ENCODE measurements at places on chromosomes 3 and 15.

- DNase-seq = no peak
Measured at GRCh38 chr15:39084674-39085530, 496.0 kb upstream of the THBS1 start.

DNA sequence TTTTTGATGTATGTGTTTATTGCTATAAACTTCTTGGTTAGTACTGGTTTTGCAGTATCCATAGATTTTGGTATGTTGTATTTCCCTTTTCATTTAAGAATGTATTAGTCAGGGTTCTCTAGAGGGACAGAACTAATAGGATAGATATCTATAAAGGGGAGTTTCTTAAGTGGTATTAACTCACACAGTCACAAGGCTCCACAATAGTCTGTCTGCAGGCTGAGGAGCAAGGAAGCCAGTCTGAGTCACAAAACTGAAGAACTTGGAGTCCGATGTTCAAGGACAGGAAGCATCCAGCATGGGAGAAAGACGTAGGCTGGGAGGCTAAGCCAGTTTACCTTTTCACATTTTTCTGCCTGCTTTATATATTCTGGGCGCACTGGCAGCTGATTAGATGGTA, 8.4 kb downstream of the ARL6 start:
- no peak for DNase-seq

DNA sequence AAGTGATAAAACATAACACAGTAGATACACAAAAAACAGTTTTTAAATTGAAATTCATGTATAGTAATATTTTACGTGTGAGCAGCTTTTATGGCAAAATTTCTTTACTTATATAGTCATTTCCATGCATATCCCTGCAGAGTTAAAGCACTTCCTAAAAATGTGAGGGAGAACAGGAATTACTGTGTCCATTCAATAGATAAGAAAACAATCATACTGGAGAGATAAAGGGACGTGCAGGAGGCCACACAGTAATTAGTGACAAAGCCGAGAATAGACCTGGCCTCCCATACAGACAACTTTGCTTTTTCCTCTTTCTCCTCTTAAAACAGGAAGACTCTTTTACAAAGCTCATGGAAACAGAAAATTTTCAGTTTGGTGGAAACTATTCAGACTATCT, 247.5 kb downstream of the CDIN1 start:
- DNase-seq = no peak

DNA sequence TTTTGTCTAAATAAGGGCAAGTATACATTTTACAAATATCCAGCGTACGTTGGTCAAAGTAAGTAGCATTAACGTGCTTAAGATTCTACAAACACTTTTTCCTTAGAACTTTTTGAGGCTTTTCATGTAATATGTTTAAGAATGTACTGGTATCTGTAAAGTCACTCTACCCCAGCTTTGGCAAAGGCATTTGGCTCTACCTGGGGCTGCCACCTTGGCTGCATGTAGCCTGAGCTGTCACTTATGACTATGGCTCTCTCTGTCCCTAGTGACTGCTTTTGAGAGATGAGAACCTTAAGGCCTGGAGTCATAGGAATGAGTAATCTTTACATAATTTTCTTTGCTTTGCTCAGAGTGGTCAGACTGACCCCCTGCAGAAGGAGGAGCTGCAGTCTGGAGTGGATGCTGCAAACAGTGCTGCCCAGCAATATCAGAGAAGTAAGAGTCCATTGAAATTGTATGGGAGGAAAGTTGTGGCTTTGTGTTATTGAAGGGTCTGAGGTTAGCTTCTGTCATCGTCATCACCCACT, 61.2 kb downstream of the IQGAP1 start:
- DNase-seq = no peak

- peak; percentile 90 for DNase-seq
Measured at GRCh38 chr3:150094150-150094933, 123.6 kb upstream of the PFN2 start.

GRCh38 chr15:64146041-64146440, 5.5 kb upstream of the SNX22 start:
- no peak for DNase-seq

GRCh38 chr3:168087539-168087938, 8.2 kb downstream of the GOLIM4 start:
- no peak for DNase-seq

GRCh38 chr3:29478611-29479010, 197.7 kb downstream of the RBMS3 start:
- no peak for DNase-seq

DNA sequence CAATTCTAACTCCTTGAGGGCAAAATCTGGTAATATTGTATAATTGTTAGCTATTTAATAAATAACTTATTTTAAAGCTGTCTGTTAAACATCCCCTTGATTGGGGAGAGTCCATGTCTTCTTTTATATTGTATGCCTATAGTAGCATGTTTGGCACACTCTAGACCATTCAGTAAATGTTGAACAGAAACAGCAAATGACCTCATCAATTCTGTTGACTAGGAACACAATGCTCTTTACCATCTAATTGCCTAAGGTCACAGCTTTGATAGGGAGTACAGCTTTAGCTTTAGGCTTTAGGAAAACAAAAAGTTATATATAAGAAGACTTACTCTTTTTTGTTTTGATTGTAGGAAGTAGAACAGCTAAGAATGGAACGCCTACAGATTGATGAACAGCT, 27.0 kb downstream of the DNAJC19 start:
- no peak for DNase-seq

- no peak for DNase-seq
Measured at GRCh38 chr15:43253431-43254403, 13.0 kb downstream of the TGM5 start.

GRCh38 chr15:64267331-64267973, 88.5 kb downstream of the CSNK1G1 start:
- no peak for DNase-seq

GRCh38 chr3:145024700-145025099, 1053.1 kb downstream of the DIPK2A start:
- no peak for DNase-seq

DNA sequence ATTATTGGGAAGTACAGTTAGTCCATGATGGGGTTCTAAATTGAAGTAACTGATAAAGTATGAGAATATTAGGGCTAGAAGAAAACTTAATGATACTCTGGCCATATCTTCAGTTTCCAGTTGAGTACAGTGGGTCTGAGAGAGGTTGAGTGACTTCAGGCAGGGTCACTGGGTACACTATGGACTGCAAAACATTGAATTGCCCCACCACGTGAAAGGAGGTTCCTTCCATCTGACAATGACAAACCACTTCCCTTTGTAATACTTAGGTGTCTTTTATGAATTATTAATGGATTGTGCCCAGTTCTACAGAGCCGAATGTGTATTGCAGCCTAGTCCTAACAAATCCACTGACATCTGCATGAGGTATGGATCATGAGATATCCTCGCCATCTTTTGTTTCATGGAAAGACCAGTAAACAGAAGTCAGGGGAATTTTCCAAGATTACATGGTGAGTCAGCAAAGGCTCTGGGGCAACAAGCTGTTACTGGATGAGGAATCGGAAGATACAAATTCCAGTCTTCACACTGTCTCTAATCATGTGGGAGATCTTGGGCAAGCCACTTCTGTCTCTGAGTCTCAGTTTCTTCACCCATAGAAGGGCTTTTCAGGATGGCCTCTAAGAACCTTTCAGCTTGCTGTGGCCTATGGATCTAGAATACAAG, 66.5 kb upstream of the BCL6 start:
- no peak for DNase-seq

DNA sequence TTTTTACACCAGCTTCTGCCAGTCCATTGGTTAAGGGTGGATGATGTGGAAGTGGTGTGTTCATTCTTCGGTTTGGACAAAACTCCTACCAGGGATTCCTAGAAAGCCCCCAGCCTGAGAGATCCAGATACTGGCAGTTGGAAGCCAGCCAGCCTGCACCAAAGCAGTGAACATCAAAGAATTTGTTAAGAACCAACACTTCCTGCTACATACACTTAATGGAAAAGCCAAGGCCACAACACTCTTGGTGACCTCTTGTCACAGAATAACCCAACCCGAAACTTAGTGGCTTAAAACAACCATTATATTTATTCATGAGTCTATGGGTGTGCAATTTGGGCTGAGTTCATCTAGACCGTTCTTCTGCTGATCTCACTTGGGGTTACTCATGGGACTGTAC, 42.9 kb upstream of the ADAMTS9 start:
- no peak for DNase-seq

- DNase-seq = peak; percentile 1
Measured at GRCh38 chr3:116030131-116030850, 407.0 kb downstream of the GAP43 start.

DNA sequence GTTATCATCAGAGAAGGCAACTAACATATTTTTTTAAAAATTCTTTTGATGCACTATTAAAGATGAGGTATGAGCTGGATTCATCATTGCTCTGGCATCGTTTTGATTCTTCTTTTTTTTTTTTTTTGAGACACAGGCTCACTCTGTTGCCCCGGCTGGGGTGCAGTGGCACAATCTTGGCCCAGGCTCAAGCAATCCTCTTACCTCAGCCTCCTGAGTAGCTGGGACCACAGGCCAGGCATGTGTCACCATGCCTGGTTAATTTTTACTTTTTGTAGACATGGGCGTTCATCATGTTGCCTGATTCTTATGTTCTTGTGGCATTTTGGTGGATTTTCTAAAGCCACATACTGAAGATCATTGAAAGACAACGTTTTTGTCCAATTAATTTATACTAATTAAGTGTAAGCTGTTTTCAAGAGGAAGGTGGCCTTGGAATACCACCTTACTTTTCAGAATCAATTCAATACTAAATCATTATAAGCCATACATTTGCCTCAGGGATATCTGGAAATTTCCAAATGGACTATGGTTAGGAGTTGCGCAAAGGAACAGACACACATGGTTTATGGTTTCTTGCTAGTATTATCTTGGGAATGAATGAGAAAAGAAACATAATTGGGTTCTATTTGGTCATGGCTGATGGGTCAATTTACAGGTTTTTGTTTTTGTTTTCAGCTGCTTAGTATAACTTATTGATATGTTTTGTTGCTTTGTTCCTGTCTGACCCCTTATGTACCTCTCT, 22.8 kb downstream of the SLC28A2 start:
- no peak for DNase-seq

DNA sequence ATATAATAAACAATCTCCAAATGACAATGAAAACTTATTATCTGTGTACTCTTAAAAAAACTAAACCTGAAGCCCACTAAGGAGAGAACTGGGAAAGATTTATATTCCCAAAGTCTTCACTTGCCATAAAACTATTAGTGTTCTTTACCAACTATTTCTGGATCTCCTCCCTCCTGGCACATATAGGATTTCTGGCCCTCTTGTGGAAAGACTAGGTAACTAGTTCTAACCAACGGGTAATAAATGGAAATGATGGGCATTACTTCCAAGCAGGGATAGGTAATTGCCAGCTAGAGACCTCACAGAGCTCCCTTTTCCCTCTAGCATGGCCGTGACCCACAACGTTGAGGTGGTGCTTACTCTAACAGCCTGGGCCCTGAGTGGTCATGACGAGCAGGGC, 110.1 kb downstream of the DNAH12 start:
- peak; percentile 58 for DNase-seq

- DNase-seq = peak; percentile 12
Measured at GRCh38 chr3:103968131-103968530, 1398.6 kb upstream of the ALCAM start.

DNA sequence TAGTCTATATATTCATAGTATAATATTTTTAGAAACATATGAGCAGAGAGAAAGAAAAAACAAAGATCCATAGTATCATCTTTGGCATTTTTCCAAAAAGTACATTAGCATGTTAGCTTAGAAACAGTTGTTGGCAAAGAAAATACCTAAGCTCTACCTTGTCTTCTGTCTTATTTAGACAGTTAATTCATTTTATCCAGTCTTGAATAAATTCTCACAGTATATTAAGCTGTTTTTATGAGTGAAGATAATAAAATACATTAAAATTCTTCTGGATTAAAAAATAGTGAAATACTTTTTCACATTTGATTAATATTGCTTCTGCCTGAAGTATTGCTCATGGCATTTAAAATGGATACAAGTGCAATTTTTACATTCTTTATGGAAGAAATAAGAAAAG, 145.2 kb downstream of the ZIC1 start:
- DNase-seq = no peak

DNA sequence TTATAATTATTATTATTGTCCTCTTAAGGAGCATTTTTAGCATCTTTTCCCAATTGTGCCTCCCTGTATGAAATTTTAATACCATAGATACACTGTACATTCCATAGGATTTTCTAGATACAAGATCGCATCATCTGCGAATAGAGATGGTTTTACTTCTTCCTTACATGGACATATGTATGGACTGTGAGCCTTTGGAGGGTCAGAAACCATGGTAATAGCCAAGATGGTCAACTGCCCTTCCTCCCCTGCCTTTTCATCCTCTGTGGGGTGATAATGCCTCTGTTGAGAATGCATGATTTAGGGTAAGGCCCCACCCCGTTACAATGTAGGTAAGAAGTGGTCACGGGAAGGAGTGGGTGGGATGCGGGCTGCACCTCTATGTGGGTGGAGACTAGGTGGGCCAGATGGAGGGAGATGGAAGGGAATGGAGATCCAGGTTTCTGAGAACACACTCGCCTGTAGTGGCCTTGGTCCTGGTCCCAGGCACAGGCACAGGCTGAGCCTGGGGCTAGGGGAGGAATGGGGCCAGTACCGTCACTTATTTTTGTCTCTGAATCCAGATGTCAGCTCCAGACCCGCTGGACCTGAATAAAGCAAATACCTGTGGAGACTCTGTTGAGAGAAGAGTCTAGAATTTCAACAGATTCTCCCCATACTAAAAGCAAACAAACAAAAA, 31.7 kb downstream of the GOLGA6A start:
- DNase-seq = no peak

DNA sequence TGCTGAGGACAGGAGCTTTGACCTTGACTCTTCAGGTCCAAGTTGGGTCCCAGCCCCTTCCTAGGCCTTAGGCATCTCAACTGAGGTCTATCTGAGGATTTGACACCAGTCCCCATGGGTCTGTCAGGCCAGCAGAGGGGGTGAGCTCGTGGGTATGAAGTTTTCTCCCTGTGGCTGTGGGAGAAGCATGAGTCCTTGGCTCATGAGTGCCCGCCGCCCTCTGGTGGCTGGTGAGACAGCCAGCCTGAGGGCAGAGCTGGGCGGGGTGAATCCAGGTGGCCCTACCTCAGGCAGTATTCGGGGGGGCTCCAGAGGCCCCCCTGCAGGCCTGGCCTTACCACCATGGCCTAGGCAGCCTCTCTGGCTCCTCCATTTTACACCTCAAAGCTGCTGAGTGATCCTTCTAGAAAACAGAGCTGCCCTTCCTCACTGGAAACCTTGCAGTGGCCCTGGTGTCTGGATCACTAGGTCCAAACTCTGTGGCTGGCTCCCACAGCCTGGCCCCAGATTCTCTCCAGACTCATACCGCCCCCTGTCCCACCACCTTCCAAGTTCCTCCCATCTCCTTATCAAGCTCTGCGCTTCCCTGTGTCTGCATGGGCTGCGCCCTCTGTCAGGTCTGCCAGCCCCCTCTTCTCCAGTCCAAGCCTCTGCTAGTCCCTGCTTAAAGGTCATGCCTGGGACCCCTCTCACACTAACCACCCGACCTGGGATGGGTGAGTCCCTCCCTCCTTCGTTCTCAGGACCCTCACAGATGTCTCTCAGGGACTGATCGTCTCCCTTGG, 16.1 kb downstream of the SH2D7 start:
- peak; percentile 90 for DNase-seq

DNA sequence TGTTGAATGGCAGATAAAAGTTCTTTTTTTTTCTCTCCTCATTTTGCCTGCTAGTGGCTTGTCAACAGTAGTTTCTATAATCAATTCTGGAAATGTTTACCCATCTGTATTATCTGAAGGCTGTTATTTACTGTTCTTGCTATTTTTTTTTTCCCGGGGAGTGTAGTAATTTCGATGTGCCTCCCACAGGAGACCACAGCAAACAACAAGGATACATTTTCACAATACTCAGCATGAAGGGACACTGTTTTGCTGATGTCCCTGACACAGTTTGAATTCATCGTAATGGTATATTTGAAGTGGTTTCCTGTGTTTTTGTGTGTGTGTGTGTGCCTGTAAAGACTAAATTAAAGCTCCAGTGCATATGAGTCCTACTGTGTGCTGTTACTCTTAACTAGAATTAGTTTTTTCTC, 92.1 kb upstream of the ICE2 start:
- no peak for DNase-seq
